ENCODE measurements at places on chromosomes 5 and 9.

DNA sequence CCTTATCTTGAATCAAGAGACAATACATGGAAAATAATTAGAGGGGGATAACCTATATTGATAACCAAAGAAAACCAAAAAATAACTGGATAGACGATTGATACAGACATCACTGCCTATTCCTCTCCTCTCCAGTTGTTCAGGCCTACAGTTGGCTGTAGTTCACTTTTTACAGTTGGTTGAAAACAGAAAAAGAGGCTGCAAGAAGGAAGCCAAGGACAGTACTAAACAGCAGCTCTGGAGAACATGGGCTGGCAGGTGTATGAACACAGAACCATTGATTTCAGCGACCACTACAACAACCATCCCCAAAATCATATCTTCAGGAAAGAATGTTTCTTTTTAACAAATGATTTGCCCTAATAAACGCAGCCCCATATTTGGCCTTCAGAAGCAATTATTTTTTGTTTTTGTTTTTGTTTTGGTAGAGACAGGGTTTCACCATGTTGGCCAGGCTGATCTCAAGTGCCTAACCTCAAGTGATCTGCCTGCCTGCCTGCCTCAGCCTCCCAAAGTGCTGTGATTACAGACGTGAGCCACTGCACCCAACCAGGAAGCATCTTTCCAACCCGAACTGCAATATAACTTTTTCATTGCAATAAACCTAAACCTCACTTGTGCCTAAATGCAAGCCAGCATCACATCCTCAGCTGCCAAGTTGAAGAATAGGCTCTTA, 64.3 kb downstream of the MLLT3 start:
- no peak for DNase-seq

DNA sequence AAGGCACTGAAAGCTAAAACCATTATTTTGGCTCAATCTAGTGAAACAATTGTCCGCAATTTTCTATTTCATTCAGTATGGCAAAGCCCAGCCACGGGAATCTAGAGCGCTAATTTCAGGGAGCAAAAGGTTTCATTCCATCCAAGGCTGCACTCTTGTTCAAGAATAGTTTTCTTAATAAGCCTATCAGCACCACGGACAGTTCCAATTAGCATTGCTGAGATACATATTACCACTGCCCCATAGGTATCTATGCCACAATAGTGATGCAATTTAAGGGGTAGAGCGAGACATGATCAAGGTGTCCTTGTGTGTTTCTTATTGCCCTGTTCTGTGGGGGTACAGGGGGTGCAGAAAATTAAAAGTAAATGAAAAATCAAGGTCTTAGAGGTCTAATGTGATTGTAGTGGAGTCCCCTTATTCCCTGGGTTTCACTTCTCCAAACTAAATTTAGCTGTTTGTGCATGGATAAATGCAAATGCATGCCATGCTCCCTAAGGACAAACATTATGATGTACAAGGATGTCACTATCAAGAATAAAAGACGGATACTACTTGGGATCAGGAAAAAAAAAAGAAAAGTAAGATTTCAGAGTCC, 45.5 kb downstream of the SPOCK1 start:
- DNase-seq: no peak

- DNase-seq: no peak
Measured at GRCh38 chr5:172979778-172980177, 3.8 kb upstream of the ATP6V0E1 start.

- DNase-seq: no peak
Measured at GRCh38 chr5:66848749-66849641, 252.8 kb downstream of the MAST4 start.

DNA sequence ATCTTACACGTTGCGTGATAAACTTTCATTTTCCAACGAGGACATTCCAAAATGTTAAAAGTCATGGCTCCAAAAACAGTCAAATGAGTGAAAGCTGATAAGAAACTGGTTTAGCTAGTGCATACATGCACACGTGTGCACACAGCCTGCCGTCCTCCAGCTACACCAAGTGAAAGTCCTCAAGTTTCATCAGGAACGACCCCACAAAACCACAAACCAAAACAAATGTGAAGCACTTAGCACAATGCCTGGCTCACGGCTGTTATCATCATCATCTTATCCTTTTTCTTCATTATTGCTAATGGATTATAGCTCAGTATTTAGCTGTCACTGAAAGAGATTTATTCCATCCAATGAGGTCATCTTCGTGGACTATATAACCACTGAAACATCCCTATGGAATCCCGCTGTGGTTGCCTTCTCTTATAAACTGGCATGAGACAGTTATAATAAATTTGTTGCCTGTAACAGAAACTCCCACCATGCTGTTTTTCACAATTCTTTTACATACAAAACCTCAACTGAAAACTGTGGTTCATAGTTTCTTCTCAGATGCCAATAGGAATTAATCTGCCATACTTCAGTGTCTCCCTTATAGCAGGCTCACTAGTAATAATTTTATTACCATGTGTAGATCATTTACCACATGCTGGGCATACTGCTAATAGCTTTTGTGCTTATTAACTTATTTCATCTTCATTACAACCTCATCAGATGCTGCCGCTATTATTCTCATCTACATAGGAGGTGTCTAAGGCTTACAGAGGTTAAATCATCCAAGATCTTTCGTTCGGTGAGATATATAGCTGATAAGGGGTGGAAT, 56.1 kb downstream of the SAXO1 start:
- no peak for DNase-seq

- no peak for DNase-seq
Measured at GRCh38 chr5:10663489-10664179, 97.4 kb downstream of the DAP start.

DNA sequence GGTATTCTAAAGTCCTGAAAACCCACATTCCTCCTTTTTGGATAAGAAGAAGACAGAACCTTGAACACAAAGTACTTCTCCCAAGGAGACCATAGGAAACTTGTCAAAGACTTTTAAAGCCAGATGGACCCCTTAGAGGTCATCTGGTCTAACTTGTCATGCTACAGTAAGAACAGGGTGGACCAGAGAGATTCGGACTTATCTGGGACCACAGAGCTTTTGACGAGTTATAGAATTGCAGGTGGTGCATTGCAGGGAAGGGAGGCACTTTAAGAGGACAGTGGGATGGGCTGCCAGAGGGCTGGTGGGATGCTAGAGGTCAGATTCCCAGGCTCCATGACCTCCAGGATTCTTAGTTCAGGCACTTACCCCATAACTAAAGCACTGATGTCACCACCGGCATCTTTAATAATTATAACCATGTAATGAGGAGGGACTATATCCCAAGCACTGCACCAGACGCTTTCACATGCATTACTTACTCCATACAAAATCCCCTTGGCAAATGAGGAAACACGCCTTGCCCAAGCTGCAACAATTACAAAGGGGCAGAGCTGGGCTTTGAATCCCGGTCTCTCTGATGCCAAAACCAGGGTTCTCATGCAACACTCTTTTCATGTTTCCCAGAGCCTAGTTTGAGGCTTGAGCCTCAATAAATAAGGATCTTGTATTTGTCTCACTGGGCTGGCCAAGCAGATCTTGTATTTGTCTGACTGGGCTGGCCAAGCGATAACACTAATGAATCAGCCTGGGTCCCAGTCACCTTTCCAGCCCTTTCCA, 12.8 kb upstream of the GPX3 start:
- no peak for DNase-seq

DNA sequence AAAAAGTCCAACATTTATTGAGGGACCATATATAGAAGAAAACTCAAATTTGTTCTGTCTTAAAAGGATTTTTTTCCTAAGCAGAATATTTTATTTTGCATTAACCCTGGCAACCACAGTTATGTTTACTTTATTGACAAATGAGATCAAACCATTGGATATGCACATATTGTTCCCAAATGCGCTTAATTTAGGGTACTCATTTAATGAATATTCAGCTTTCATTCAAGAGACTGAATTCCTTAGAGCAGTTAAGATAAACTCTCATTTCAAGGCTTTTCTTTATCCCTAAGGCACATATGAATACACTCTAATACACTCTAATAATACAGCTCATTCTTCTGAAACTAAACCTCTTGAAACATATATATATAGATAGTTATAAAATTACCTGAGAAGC, 150.2 kb downstream of the HMHB1 start:
- DNase-seq: no peak

GRCh38 chr5:61348447-61348846, 16.4 kb downstream of the ZSWIM6 start:
- no peak for DNase-seq

DNA sequence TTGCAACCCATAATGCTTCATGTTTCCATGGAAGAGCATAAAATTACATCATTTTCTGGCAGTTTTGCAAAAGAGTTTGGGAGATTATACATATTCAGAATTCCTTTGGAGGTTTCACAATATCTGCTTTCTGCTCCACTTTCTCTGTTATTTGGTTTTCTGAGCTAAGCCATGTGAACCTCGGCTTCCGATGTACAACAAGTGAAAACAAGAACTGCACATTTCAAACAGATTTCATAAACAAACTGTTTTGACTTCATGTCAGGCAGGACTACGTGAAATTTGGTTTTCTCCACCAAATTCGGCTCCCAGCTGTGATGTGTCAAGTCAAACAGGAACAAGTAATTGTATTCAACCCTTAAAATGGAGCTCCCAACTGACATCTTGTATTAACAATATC, 609.8 kb downstream of the IRX1 start:
- no peak for DNase-seq

- no peak for DNase-seq
Measured at GRCh38 chr5:179118756-179119414, 58.7 kb downstream of the ZNF354C start.

DNA sequence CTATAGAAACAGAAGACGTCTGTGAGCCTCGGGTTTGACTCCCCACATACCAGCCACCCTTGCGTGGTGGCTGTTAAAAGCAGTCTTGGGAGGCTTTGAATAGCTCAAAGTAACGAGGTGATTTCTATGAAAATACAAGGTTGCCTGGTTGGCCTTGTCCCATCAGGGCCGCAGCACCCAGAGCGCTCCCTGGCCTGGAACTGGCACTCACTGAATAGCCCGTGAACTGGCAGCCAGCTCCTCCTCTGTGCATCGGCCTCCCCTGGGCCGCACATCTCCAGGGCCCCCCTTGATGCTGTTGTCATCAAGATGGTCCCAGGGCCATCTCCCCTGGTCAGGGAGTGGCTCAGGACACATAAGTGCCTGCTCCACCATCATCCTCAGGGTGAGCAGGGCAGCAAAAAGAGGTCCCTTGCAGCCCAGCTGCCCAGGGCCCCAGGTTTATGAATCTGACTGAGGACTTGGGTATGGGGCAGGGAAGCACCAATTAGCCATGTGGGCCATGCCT, 144.6 kb upstream of the PPP1R26 start:
- no peak for DNase-seq

DNA sequence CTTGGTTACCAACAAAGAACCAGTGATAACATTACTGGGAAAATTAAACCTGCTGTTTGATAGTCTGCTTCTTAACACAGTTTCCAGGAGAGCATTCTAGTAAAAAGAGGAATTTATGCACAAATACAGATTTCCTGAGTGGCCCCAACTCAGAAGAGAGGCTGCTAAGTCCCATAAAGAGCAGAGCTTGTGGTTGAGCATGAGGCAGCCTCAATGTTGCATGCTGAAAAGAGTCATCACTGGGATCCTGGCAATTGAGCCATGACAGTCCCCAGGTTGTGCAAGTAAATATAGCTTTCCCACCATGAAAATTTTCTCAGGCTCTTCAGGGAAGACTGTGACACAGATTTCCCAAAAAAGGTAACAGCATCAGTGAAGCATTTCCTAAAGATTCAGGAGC, 47.5 kb upstream of the ADRB2 start:
- DNase-seq: no peak

- DNase-seq: no peak
Measured at GRCh38 chr9:6816581-6816980, 58.8 kb downstream of the KDM4C start.

- no peak for DNase-seq
Measured at GRCh38 chr9:76107482-76107881, 217.0 kb downstream of the PCSK5 start.

- DNase-seq: no peak
Measured at GRCh38 chr5:91146905-91147600, 236.1 kb downstream of the ARRDC3 start.

DNA sequence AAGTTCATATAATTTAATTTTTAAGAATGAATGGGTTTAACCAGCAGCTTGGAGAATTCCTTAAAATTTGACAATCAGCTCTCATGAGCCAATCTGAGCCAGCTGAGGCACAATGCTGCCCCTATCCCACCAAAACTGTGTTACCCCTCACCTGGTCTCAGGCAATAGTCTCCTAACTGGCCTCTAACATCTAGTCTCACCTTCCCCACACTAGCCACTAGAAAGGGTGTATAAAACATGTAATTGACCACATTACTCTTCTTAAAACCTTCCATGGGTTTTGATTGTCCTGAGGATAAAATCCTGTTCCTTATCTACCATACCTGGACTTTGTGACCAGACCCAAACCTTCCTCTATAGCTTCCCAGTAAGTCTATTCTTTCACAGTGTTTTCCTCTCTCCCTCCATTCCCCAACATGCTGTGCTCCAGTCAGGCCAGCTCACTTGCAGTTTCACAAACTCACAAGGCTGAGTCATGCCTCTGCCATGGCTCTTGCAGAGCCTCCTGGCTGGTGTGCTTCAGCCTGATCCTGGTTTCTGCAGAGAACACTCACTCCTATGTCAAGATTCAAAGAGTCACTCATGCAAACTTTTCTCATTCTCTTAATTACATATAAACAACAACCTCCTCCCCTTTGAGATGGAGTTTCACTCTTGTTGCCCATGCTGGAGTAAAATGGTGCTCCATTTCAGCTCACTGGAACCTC, 16.0 kb upstream of the ZCCHC7 start:
- no peak for DNase-seq

DNA sequence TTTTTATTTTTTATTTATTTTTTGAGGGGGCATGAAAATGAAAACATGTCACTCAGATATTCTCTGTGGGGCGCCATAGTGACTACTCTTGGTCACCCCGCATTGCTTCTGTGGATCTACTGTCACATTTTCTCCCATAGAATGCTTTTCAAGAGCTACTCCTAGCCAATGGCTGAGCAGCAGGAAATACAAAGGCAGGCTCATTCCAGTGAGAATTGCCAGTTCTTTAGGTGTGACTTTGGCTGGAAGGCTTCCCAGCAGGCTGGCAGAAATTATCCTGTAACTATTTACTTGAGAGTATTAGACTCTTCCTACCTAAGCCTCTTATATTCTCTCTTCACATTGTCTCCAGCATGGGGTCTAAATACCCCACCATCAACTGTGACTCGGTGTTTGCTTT, 21.0 kb upstream of the PTPRD start:
- DNase-seq: no peak

DNA sequence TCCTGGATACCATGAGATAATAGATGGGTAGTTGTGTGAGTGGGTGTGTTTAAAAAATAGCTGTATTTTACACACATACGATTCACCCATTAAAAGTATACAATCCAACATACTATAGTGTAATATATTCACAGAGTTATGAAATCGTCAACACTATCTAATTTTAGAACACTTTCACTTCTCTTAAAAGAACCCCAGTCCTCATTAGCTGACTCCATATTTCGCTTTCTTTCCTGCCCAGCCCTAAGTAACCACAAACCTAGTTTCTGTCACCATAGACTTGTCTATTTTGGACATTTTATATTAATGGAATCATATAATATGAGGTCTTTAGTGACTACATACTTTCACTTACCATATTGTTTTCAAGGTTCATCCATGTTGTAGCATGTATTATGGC, 63.8 kb upstream of the S1PR3 start:
- DNase-seq: no peak

All from activated CD4-positive, CD25-positive, alpha-beta regulatory T cell treated with anti-CD3 and anti-CD28 coated beads, Interleukin-2, amount 50 U/mL, for 16 hours (primary cell).